ENCODE measurements at places on chromosomes 1 and 21.

DNA sequence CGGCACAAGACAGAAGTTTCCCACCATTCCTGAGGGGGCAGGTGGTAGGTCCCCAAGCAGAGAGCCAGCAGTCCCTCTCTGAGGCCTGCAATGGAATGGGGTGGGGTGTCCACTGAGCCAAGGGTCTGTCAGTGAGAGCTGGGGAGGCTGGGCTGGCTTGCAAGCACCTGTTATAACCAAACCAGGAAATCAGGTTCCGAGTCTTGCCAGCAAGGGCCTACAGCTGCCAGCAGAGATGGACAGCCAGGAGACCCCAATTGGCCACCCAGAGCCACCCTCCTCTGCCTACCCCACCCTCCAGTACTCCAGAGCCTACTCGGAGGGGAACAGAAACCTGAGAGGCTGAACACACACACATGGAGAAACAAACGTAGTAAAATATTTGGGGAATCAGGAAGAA, 32.2 kb downstream of the PSEN2 start:
- DNase-seq = no peak

GRCh38 chr1:175481126-175482070, 262.0 kb downstream of the TNR start:
- no peak for DNase-seq

DNA sequence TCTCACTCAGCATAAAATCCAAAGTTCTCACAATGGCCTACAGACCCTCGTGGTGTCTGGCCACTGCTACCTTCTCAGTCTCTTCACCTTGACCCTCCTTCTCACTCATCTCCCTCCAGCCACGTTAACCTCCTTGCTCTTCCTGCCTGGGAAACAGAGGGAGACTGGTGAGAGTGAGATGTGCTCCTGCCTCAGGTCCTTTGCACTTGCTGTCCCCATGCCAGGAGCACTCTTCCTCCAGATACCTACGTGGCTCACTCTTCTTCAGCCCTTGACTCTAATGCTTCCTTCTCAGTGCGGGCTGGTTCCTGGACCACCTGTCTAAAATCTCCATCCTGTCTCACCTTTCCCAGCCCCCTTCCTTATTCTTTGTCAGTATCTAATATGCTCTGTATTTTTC, 24.7 kb downstream of the TRIM62 start:
- DNase-seq = no peak

GRCh38 chr21:27581168-27581567, 614.3 kb upstream of the ADAMTS5 start:
- DNase-seq = no peak
